NCI-H748 treated with DMSO at 0.1 percent for 48 hours (cell line): ENCODE measurements at places on chromosomes 12 and 14.

GRCh38 chr12:121251838-121252237 lies 41.9 kb downstream of the P2RX4 start:
- no peak for DNase-seq

GRCh38 chr12:39401459-39401858 lies 41.5 kb downstream of the KIF21A start:
- no peak for DNase-seq

- no peak for DNase-seq
These were observed 10.6 kb upstream of the FOXN3 start for GRCh38 chr14:89427426-89428172.

- no peak for DNase-seq
These were observed 74.8 kb downstream of the HECTD4 start for GRCh38 chr12:112307317-112308011.

GRCh38 chr14:68343534-68344118 lies 449.2 kb downstream of the ZFP36L1 start:
- DNase-seq, result no peak

DNA sequence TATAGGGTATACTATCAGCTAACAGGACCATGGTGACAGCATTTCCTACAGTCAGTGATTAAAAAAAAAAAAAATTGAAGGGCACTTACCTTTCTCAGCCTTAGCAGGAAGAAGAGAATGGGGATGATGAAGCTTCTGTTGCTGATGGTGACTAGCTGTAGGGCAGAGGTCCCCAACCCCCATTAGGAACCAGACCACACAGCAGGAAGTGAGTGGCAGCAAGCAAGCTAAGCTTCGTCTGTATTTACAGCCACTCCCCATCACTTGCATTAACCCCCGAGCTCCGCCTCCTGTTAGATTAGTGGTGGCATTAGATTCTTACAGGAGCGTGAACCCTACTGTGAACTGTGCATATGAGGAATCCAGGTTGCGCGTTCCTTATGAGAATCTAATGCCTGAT lies 91.3 kb upstream of the USP44 start:
- no peak for DNase-seq

DNA sequence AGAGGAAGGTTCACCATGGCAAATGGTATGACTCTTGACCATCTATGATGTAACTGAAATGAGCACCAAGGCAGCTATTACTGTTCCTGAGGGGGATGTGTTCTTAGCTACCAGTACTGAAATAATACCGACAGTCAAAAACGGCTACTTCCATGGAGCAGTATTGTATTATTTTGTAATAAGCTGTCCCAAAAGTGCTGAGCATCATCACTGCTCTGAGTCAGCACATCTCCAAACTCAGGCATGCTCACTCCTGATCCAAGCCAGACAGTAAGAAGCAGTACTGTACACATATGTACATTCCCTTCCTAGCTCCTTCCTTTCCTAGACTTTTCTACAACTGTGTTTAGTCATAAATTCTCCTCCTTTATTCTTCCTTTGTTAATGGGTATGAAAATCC lies 8.6 kb downstream of the VTI1B start:
- DNase-seq, result no peak

DNA sequence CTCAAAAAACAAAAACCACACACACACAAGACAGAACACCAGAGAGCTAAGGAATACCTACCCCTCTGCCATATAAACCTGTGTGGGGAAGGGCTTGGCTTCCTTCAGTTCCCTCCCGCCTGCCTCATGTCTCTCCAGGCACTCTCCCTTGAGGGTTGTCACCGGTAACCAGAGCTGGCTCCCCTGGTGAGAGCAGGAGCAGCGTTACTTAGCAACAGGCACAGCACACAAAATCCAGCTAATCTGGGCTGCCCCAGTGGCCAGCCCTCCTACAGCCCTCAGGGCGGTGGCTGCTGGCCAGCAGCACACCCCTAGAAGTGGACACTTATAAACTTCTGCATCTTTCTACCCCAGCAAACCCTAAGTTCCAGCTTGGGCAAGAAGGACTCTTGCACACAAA lies 21.6 kb upstream of the NR4A1 start:
- DNase-seq, result peak; percentile 43

- DNase-seq, result peak; percentile 90
These were observed 220.2 kb upstream of the BTG1 start for GRCh38 chr12:92365836-92366235.

DNA sequence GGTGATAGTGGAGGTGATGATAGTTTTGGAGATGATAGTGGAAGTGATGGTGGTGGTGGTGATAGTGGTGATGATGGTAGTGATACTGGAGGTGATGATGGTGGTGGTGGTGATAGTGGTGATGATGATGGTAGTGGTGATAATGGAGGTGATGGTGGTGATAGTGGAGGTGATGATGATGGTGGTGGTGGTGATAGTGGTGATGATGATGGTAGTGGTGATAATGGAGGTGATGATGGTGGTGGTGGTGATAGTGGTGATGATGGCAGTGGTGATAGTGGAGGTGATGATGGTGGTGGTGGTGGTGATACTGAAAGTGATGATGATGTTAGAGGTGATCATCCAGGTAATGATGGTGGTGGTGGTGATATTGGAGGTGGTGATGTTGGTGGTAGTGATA lies 570.0 kb upstream of the TMEM132C start:
- no peak for DNase-seq

- no peak for DNase-seq
These were observed 214.5 kb downstream of the BTG1 start for GRCh38 chr12:91931111-91931510.

GRCh38 chr12:101566318-101566717 lies 28.5 kb upstream of the MYBPC1 start:
- DNase-seq, result no peak

DNA sequence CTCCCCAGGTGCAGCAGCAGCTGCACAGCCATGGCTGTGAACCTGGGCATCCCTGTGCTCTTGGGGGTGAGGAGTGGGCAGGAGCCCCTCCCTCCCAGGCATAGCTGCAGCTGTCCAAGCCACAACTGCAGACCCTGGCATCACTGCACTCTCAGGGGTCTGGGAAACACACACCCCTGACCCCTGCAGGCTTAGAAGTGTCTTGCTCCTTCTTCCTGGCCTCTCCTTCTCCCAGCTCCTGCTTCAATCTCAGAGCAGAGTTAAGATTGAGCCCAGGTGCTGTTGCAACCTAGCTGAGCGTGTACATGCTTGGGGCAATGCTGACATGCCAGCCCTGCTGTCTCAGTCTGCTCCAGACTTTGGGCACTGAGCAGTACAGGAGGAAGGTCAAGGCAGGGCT lies 833.6 kb downstream of the FLRT2 start:
- no peak for DNase-seq

DNA sequence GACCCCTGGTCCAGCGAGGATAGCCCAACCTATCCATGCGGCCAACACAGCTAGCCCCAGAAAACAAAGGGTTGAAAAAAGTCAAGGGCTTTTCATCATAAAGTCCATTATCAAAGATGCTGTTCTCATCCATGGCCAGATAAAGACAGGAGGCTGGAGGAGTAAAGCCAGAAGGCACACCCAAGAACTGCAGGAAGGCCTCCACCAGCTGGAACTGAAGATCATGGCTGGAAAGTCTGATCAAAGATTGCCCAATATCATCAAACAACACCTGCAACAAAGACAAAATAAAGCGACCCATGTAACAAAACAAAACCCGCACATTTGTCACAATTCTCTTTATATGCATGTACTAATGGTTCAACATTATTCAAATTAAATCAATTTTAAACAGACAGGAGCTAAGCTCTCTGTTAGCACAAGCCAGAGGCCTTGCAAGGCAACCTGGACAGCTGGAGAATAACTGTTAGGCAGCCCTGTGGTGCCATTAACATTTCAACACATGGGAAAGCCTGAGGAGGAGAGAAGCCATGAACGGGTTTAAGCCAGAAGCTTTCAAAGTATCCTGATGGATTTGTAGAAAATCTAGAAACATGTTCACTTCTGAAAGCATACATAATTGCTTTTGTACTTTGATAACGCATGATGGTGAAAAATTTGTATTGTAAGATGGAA lies 34.1 kb downstream of the PSMC1 start:
- DNase-seq, result no peak

GRCh38 chr14:81007131-81007530 lies 51.7 kb downstream of the TSHR start:
- DNase-seq, result no peak
